ENCODE measurements at places on chromosomes 13 and 19.

- peak; percentile 46 for DNase-seq
These were observed at the start of gene CLEC11A for GRCh38 chr19:50723069-50723468. TSS of gene CLEC11A (plus strand) at chr19:50723364. CDS start at chr19:50723526, 162 bp downstream.

DNA sequence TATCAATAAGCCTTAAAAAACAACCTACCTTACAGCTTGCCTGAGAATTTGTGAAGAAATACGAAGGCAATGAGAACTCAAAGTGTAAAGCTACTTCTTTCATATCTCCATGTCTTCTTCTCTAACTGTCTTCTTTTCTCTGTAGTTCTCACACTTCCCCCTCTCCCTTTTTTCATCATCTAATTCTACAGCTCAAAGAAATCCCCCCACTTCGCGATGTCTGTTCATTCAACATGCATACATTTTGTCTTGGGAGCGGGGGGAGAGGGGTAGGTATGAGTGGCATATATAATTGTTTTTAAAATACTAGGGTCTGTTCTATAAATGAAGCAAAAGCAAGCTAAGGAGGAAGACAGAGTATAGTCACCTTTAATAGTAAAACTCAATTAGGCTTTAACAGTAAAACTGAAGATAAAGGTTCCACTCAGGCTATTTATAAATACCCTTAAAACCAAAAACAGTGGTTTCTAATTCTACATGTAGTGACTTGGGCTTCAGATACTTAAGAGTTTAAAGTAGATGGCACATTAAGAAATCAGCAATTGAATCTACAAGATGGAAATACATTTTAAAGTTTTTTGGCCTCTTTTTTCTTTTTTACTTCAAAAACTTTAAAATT, 106.9 kb downstream of the KLF12 start:
- DNase-seq = no peak

DNA sequence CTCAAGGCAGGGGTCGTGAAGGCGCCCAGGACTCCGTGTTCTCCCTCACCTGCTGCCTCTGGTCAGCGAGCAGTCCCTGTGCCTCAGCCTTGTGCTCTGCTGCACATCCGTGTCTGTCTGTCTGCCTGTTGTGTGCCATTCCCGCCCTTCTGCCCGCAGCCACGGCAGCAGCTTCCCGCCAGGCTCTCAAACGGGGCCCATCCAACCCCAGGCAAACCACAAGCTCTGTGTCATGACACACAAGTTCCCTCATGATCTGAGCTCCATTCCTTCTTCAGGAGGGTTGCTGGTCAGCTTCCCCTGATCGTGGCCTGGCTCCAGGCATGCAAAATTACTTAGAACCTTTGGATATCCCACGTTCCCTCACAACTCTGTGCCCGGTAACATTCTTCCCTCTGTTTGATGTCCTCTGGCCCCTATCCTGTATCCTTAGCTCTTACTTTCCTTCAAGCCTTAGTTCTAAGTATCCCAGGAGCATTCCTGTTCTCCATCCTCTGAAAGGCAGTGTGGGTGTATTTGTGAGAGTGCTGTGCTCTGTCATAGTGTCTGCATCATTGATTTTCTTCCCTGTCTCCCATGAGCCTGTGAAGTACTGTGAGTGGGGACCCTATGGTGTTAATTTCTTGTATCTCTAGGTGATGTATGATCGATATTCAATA, 3.2 kb downstream of the GPR183 start:
- DNase-seq = peak; percentile 26

DNA sequence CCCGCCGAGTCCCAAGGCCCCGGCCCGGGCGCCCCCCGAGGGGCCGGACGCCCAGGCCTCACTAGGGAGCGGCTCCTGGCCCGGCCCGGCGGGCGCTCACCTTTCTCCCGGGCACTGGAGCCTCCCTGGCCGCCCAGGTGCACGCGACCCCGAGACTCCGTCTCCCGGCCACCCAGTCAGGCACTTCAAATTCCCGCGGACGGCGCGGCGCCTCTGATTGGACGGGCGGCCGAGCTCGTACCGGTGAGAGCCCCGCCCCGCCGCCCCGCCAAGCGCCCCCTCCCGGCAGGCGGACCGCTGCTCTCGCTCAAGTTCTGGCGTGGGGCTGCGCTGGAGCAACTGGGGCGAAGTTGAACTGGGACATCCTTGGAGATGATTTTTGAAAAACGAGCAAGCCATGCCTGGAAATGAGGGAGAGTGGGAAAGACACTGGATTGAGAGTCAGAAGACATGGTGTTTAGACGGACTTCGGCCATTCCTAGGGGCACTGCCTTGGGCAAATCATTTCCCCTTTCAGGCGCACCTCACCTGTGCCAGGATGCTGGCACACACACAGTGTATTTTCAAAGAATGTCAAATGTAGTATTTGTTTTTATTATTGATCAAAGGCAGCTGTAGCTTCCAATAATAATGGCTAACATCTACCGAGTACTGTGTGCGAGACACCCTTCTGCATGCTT, 485.3 kb downstream of the UQCRFS1 start:
- DNase-seq = no peak

GRCh38 chr13:29758531-29759114, 91.8 kb downstream of the UBL3 start:
- peak; percentile 31 for DNase-seq

DNA sequence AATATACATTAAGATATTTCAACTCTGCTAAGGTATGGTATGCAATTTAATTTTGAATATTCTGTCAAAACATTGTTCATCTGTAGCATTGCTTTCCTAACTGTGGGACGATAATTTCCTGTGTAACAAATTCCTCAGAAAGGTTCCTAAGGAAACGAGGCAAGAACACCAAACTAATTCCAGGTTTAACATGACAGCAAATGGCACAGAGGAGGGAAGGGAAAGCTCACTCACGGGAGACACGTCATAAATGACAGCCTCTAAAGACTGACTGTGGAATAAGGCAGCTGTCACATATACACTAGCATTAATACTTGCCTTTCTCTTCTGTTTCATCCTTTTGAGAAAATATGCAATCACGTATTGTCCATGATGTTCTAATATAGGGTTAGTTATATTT, 380.6 kb downstream of the LIG4 start:
- DNase-seq = no peak

- DNase-seq = peak; percentile 85
These were observed 10.2 kb downstream of the REEP6 start for GRCh38 chr19:1501200-1501595.

GRCh38 chr19:49932731-49933131, 3.4 kb upstream of the NUP62 start:
- DNase-seq = no peak

GRCh38 chr19:17843292-17843827, 4.4 kb downstream of the JAK3 start:
- DNase-seq = no peak

DNA sequence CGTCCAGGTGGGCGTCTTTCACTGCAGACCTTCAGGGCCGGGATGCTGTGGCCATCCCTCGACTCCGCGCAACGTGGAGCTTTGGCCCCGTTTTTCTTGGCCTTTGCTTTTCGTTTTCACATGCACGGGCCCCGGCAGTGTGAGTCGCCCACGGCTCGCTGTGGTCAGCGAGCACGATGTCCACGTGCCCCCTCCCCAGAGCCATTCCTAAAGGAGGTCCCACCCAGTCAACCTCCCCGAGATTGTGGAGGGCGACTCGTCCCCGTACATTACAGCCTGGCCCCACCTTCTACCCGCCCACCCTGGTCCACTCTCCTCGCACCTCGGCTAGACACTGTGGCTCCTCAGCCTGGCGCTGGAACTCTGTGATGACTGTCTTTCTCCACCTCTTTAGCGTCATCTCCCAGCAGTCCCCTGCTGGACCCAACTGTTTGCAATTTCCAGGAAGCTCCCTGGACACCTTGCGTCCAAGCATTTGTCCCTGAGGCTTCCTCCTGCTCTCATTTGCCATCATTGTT, 405 bp downstream of the ZNF446 start:
- DNase-seq = no peak

- no peak for DNase-seq
These were observed 42.9 kb upstream of the RAP2A start for GRCh38 chr13:97390941-97391600.

DNA sequence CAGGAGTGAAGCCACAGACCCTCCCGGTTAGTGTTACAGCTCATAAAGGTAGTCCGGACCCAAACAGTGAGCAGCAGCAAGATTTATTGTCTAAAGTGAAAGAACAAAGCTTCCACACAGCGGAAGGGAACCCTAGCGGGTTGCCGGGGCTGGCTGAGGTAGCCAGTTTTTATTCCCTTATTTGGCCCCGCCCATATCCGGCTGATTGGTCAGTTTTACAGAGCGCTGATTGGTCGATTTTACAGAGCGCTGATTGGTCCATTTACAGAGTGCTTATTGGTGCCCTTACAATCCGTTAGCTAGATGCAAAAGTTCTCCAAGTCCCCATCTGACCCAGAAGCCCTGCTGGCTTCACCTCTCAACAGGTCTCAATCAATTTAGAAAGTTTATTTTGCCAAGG, 126.0 kb upstream of the RFC3 start:
- DNase-seq = no peak

GRCh38 chr19:16698914-16699313, 20.7 kb upstream of the NWD1 start:
- DNase-seq = no peak

GRCh38 chr19:8517551-8518442, 3.8 kb upstream of the ZNF414 start:
- no peak for DNase-seq

GRCh38 chr19:13842291-13843103, 34.4 kb upstream of the NANOS3 start:
- DNase-seq = peak; percentile 82

DNA sequence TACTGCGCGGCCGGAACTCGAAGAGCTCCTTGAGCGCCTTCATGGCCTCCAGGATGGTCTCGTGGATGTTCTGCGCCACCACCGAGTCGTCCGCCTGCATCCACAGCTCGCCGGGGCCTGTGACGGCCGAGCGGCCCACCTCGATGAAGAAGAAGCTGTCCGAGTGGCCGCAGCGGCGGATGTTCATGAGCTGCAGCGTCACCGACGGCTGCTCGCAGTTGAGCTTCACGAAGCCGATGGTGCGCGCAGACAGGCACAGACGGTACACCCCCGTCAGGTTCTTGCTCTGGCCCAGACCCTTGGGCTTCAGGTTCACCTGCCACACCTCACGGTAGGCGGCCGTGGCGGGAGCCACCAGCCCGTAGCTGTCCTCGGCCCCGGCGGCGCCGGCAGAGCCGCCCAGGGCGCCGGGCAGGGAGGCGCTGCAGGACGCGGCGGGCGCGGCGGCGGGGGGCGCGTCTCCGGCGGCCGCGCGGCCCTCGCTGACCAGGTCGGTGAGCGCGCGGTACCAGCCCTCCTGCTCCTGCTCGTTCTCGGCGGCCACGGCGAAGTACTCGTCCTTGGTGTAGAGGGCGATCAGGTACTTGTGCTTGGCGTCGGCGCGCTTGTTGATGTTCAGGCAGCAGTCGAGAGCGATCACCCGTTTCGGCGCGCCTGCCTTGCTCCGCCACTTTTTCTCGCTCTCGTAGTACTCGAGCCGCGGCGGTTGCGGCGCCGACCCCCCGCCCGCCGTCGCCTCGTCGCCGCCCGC, 1.1 kb downstream of the IRS2 start:
- no peak for DNase-seq

DNA sequence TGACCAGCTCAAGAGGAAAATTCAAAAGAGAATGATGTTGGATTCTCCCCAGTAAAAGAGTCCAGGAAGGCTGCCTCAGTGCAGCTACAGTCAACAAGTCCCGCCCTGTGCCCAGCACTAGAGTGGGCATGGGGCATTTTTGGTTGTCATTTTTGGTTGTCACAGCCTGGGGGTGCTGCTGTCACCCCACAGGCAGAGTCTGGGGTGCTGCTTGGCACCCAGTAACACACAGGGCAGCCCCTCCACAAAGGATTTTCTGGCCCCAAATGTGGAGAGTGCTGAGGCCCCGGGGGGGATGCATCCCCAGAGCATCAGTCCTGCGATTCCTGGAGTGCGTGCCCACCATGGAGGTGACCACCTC, 28.2 kb upstream of the TMEM255B start:
- DNase-seq = no peak

- peak; percentile 66 for DNase-seq
These were observed 915 bp downstream of the SHC2 start for GRCh38 chr19:459724-460511.

DNA sequence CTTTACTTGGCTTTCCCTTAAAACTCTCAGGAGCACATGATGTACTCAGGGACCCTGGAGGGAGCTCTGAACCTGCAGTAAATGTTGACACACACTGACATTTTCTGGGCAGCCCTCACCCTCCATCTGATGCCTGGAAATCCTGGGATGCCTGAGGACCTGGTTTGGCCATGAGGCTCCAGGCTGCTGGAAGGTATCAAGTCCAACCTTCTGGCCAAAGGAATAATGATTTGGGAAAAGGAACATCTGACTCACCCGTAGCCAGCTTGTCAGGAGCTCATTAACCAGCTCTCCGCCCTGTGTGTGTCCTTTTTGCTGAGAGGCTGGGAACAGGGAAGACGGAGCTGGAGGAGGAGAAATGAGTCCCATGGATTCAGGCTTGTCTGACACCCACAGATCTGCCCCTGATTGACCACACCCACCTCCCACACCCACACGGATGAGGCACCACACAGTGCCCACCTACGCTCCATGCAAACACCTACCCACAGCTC, 10.3 kb downstream of the ZNF558 start:
- DNase-seq = no peak

DNA sequence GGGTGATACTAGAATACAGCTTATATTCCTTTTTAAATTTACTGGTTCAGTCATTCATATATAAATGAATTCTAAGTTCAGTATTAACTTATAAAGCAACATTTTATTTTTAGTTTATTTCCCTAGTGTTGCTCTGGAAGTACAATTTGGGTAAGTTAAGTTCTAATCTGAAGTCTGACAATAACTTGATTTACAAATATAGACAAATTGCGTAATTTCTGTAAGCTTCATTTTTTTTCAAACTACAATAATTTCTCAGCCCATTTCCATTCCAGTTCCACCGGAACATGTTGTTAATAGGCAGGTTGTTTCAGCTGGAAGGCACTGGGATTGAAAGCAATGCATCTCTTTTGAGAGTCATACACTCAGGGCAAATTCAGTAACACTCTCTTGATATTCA, 2000.7 kb downstream of the OLFM4 start:
- no peak for DNase-seq

GRCh38 chr13:46874006-46874405, 22.8 kb downstream of the HTR2A start:
- no peak for DNase-seq

DNA sequence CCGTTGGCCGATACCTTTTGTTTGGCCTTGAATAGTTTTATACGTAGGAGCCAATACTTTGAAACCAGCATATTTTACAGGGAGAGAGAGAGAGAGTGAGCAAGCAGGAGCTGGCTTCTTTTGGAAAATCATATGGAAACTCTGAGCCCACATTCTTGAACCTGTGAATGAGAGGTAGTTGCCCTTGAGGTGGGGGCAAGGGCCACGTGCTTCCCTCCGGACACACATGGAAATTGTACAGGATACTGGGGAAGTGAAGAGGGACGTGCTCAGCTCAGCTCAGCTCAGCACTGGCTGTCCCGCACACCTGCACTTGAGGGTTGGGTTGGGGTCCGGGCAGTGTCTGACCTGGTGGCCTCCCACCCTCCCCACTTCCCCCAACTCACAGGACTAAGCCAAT, 68.3 kb downstream of the SPRYD7 start:
- DNase-seq = no peak

- peak; percentile 10 for DNase-seq
These were observed 82.5 kb downstream of the AKAP11 start for GRCh38 chr13:42354241-42355091.

- DNase-seq = no peak
These were observed 26.5 kb downstream of the GPR18 start for GRCh38 chr13:99231721-99232120.

Measured in mucosa of gallbladder (tissue), 1 donor.